ENCODE measurements at places on chromosomes 11 and 22.
A peak's percentile ranks its signal among the peaks of the same experiment; 100 is the strongest.

DNA sequence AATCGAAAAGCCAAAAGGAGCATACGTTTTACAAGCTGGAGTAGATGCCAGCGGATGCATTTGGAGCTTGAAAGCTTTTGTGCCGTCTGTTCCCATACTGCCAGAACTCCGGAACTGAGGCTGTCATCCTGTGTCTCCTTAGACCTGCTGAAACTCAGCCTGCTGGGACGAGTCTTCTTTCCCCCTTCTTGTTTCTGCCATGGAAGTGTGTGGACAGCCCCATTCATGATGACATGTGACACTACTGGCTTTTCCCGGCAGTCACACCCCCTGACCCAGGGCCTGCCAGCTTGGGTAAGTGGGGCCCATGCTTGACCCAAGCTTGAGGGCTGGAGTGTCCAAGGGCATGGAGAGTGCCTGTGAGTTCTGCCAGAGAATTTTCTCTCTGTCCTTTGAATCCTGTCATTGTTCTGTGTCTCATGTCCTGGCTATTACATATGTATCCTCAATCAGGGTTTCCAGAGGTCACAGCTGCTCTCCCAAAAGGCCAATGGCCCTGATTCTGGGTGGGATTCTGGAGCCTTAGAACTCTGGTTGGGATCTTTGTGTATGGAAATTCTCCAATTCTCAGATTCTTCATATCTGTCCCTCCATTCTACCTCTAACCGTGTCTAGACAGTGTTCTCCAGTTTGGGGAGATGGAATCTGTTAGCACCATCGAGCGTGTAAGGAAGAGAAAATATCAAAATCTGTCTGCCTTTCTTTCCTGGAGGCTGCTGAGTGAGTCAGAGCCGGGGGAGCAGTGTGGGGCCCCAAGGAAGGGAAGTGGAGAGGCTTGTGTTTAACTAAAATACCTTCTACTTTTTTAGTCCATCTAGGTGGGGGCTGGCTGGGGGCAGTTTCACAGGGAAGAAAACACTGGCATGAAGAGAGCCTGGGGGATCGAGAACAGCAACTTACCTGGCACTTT lies 73.2 kb downstream of the KIAA1671 start:
- no peak for DNase-seq

DNA sequence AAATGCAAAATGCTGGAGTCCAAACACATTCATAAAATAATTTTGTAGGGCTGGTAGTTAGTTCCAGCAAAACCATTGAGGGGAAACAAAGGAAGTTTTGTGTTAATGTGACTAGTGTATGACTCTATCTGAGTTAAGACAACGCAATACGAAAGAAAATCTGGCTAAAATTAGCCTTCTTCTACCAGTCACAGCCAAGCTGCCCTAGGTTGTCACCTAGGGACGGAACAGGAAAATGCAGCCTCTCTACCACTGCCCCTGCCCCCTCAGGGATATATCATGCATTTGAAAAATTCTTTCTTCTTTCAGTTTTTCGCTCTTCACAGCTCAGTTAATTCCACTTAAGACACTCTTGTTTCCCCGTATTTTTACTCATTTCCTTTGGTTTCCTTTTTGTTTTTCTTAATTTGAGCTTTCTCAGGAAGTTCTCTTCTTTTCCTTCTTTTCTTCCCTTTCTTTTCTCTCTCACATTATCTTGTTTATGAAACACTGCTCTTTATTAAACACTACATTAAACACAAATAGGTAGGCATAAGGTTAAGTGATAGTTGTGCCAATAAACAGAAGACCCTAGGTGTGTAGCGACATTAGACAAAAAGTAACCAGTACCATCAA lies 30.6 kb downstream of the KIRREL3 start:
- no peak for DNase-seq

DNA sequence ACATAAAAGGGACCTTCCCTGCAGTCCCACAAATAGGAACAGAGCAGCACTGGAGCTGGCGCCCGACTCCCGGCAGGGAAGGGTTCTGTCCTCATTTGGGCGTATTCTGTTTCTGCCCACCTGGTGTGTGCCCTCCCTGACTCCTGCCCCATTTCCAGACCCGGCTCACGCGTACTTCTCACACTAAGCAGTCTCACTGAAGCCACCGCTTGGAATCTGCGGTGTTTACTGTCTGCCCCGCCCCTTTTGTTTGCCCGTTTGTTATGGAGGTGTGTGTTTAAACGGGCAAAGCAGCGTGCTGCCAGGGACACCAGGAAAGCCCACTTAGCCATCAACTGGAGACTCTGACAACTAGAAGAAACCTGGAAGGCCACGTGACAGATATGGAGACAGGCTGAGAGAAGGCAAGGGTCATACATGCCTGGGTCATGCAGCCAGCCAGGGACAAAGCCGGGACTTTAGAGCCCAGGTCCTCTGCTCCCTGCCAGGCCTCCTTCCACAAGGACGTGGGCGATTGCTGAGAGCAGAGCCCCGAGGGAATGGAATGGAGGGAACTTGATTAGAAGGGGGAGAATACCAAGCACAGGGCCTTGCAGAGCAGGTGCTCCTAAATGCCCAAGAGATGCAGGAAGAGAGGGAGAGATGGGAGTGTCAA lies 8.7 kb upstream of the EFCAB6 start:
- no peak for DNase-seq

- DNase-seq = no peak
Observed at GRCh38 chr11:40722179-40722795, 737.2 kb downstream of the LRRC4C start.

DNA sequence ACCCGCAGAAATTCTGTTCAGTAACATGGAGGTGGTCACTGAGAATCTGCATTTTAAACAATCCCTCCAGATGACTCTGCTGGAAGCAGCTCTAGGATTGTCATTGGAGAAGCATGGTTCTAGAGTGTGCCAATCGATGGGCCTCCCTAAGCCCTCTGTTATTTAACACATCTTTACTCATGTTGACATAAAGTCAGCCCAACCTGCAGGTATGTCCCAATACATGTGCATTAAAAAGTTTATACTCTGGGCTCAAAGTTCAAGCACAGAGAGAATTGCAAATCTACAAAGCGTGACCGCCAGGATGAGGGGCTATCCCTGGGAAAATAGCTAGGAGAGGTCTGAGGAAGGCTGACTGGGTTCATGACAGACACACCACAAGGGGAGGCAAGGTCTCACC lies 116.4 kb downstream of the KIRREL3 start:
- DNase-seq = no peak

- DNase-seq = no peak
Observed at GRCh38 chr22:30452861-30453260, 19.0 kb downstream of the SEC14L3 start.

- DNase-seq = no peak
Observed at GRCh38 chr11:64809781-64810241, 540 bp downstream of the MEN1 start.

DNA sequence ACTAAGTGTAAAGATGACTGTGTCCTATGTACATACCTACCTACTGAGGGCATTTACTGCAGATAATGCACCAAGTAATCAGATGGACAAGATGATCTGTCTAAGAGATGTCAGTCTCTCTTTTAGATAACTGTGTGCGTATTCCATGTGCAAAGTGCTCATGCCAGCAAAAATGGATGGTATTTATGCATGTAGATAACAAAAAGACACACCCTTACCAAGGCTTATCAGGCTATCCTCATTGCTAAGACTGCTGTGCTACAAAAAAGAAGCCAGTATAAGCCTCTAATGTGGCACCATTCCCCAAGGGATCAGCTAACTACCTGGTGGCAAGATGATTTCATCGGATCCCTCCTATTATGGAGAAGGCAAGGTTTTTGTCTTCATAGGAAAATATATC lies 34.3 kb upstream of the CD44 start:
- no peak for DNase-seq

- DNase-seq = peak; percentile 43
Observed at GRCh38 chr22:26360169-26360885, 68.7 kb upstream of the ASPHD2 start.

- peak; percentile 57 for DNase-seq
Observed at GRCh38 chr11:44556735-44557409, 8.6 kb upstream of the CD82 start.

DNA sequence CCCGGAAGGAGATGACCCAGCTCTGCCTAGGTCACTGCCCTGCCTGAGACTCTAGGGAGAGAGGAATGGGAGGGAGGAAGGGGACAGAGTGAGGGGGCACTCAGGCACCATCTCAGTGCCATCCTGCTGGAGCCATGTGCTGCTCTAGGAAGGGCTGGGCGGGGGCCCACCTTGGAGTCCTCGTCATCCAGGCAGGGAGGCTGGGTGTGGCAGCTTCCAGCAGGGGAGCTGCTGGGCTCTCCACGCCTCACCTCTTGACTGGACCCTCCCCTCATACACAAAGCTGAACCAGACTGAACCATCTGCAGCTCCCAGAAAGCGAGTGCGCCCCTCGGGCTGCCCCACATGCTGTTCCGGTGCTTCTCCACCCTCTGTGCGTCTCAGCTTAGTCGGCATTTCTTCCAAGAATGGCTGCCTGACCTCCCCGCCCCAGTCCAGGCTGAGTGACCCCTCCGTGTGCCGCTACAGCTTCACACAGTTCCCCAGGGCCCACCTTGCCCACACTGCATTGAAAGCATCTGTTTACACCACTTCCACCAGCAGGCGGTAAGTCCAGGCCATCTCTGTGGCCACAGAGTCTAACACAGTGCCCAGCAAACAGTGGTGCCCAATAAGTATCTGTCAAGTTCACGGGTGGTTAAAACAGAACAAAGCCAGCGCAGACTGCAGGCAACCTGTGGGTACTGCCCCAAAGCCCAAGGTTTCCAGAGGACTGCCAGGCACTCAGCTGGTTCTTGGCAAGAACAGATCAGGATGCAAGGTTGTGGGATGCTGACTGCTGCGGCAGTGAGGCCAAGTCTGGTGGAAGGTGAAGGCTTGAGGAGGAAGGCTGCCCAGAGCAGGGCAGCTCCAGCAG lies 9.4 kb upstream of the TRIM29 start:
- DNase-seq = no peak

DNA sequence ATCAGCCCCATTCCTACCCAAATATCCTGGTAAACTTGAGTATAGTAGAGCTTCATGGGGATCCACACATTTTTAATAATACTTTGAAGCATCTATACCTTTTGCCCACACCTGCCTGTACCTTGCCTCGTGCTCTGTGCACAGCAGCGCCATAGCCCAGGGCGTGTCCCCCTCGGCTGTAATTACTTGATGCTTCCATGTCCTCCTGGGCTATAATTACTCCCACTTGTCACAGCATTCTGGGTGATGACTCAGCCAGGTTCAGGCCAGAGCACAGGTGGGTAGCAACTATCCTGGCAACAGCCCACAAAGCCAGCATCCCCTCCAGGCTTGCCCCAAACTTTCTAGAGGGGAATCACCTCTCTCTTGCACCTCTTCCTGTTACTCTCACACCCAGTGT lies 23.7 kb upstream of the SLC36A4 start:
- DNase-seq = no peak

- no peak for DNase-seq
Observed at GRCh38 chr22:46739094-46739870, 1.2 kb upstream of the CERK start.

DNA sequence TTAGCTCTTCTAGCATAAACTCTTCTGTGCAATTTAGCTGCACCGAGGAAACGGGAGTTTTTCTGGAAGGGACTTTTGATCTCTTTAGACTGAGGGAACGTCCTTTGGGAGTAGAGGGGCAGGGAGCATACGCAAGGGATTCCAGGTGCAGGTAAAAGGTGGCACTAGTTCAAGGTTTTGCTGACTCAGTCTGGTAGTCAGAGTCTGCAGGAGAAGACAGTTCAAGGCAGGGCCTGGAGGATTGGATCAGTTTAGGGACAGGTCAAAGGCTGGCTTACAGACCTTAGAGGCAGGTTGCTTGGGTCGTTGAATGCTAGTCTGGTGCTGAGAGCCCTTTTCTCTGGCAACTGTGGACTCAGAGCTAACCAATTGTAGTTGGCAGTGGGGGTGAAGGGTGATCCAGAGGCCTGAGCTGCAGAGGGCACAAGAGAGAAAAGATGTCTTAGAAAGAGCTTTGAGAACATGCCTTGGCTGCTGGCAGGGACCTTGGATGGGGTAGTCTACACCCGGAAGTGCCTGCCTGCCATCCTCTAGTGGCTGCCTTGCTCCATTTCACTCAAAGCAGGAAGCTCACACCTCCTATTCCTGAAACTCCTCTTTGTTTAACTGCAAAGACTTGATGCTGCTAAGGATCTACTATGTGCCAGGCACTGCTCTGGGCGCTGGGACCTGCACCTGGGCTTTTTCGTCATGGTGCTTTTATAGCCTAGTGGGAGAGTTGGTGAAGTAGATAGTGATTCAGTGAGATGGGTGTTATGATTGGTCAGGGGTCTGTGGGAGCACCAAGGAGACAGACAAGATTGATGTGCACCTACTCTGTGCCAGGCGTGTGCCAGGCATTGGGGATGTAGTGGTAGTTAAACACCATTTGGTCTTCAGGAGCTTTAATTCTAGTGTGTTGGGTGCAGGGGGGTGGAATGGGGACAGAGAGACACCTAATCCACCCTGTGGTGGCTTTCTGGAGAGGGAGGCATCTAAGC lies 17.1 kb downstream of the MIAT start:
- DNase-seq = no peak

DNA sequence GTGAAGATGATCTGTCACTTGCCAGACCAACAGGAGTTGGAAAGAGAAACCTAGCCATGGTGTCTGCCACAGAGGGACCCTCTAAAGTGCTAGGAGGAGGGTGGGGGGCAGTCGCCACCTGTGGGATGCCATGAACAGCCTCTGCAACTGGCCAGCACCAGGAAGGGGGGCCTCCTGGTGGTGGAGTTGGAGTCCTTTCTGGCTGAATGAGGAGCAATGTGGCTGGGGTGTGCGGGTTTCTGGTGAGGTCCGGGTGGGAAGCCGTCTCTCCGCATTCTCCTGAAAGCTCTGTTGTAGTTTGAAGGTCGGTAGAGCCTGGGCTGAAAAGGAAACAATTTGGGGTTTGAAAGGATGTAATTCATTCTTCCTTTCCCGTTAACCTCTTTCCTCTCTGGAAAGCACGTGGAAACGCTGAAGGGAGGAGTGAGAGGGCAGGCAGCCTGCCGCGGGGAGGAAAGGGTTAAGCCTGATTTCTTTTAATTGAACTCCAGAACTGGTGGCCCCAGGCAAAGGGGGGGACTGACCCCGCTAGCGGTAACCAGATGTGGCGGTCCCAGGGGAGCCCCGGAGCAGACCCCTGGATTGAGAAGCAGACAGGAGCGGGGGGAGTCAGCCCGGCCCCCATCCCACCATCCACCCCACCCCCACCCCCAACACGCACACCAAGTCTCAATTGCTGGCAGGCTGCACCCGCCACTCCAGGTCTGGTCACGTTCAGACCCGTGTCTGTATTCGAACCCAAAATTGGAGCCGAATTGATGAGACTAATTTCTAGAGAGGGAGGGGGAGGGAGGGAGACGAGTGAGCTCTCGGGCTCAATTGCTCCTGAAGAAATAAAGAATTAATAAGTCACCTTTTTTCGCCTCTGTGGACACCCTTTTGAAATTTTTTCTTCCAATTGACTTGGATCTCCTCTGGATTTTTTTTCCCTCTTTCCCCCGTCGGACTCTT lies 1.8 kb upstream of the FLI1 start:
- no peak for DNase-seq

Data from CD8-positive, alpha-beta memory T cell (primary cell).